ENCODE measurements at places on chromosomes 3 and 15.

DNA sequence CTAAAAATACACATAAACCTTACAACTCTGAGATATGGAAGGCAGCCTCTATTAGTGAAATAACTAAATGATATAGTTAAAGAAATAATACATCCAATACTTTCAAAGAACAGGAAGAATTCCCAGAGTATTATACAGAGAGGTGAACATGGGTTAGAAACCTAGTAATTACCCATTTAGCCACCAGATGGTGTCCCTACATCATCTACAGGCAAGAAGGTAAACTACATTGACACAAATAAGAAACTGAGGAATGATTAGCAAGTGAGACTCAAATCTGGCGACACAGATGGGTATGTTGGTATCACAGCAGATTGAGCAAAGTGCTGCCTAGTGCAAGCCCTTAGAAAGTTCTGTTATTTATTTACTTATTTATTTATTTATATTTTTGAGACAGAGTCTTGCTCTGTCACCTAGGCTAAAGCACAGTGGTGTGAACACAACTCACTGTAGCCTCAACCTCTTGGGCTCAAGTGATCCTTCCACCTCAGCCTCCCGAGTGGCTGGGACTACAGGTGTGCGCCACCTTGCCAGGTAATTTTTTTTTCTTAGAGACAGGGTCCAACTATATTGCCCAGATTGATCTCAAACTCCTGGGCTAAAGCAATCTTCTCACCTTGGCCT is 28.2 kb downstream of the NEK4 start:
- peak; percentile 14 for DNase-seq

- DNase-seq = no peak
These were observed 144.3 kb downstream of the TJP1 start for GRCh38 chr15:29677871-29678461.

GRCh38 chr3:30835667-30836066 is 58.8 kb downstream of the GADL1 start:
- no peak for DNase-seq

- no peak for DNase-seq
These were observed 10.7 kb downstream of the MTHFS start for GRCh38 chr15:79886124-79886523.

DNA sequence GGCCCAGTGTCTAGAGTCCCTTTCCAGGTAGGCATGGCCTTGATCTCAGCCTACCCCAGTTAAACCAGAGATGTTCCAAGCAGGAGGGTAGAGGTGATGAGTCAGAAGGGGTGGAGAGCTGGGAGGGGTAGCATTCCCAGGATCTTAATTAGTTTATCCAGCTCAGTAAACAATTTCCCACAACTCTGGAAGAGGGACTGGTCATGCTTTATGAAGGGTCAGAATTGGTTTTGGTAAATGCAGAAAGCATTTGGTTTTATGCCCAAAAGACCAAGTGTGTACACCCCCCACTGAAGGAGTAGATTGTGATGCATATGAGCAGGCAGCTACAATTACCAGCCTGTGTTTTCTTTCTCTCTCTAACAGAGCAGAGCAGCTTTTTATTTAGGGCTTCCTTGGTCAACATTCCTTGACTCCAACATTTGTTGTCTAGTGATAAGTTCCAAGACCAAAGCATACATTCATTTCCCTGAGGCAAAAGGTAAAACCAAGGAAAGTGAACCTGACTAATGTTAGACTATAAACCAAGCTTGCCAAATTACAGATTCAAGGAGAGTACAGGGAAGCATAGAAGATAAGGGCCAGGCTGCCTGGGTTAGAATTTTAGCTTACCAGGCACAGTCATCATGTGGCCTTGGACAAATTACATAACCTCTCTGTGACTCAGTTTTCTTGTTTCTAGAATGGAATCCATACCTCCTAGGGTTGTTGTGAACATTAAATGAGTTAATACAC is 17.6 kb downstream of the EXOSC7 start:
- peak; percentile 84 for DNase-seq

- DNase-seq = no peak
These were observed 204.5 kb upstream of the CMC1 start for GRCh38 chr3:28036599-28037575.

GRCh38 chr15:45449916-45450867 is 71.8 kb upstream of the GATM start:
- no peak for DNase-seq

DNA sequence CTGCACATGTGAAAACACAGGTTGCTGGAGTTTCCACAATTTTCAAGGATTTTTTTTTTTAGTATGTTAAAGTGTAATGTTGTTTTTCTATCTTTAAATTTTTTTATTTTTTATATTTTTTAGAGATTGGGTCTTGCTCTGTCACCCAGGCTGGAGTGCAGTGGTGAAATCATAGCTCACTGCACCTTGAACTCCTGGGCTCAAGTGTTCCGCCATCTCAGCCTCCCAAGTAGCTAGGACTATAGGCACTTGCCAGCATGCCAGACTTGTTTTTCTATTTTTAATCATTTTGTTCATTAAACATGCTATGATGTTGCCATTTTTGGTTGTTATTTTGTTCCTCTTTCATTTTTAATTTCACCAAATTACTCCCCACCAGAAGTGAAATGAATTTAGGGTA is 16.7 kb upstream of the THUMPD3 start:
- no peak for DNase-seq

GRCh38 chr3:186169379-186169778 is 60.5 kb upstream of the ETV5 start:
- no peak for DNase-seq
